Stimulated activated CD4-positive, alpha-beta T cell treated with anti-CD3 and anti-CD28 coated beads, TNF-alpha, amount 100 ng/mL, for 24 hours (primary cell): ENCODE measurements at places on chromosomes 4 and X.

DNA sequence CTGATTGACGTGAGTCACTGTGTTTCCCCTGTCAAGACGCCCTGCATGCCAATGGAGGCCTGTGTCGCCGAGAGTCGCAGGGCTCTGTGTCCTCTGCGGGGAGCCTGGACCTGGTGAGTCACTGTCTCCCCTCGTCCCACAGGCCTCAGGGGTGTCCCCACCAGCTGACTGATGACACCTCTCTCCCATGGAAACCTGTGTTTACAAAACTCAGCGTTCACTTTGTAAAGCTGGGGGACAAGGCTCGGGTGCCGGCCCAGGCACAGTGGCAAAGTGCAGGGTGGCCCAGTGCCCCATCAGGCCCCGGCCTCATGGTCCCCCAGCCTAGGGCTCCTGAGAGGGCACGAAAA, 21.2 kb upstream of the HGFAC start:
- no peak for DNase-seq

DNA sequence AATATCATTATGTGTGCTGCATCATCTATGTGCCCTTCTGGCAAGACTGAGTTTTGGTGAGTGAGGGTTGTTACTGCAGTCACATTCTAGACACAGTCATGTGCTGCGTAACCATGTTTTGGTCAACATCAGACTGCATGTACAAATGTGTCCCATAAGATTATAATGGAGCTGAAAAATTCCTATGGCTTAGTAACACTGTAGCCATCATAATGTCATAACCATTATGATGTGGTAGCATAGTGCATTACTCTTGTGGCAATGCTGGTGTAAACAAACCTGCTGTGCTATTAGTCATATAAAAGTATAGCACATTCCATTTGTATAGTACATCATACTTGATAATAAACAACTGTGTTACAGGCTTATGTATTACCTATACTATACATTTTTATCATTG, 198.1 kb upstream of the NUDT6 start:
- no peak for DNase-seq

DNA sequence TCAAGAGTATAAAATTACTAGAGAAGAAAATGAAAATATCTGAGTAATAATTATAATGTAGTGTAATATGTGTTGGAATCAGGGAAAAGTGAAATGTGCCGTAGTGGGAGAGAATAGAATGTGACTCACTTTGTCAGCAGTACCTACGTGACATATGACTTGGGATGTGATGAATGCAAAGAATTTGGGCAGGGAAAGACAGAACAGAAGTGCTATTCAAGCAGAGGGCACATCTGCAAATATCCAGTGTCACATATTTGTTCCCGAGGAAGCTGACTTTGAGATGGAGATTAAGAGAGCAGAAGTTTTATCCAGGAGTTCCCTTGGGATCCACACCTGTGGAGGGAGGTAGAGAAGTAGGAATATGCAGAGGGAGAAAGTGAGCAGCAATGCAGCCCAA, 69.3 kb upstream of the HS3ST1 start:
- DNase-seq, result no peak

DNA sequence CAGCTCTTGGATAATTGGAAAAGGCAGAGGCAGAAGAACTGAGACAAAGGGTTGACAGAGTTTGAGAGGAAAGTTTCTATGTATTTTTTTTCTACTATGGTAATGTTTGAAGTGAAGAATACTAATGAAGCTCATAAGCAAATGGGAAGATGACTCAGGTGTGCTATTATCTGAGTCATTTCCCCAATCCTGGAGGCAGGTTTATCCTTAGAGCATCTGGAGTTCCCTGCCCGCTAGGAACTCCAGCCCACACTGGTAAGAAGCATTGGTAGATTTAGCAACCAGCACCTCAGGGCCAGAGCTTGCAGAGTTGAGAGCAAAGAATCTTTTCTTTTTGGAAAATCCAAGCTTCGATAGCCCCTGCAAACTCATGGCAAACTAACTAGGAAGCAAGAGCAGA, 55.2 kb downstream of the DOCK11 start:
- DNase-seq, result no peak

- no peak for DNase-seq
Measured at GRCh38 chrX:84924624-84925023, 79.1 kb upstream of the APOOL start.

GRCh38 chr4:183348706-183349659, 26.8 kb upstream of the CLDN24 start:
- DNase-seq, result peak; percentile 7

GRCh38 chr4:88879991-88880390, 177.0 kb downstream of the FAM13A start:
- no peak for DNase-seq

DNA sequence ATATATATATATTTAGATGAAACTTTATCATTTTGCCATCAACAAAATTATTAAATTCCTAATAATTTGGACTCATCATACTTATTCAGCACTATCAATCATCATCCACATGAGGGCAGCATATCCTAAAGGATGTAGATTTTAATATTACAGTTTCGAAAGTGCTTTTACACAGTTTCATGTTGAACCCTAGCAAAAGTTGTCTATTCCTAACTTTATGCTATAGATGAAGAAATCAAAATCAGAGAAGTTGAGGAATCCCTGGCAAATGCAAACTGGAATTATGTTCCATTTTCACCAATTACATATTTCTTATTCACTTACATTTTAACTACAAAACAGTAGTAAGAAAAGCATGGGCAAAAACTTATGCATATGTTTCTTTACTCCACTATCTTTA, 36.6 kb upstream of the UGT2A1 start:
- no peak for DNase-seq

DNA sequence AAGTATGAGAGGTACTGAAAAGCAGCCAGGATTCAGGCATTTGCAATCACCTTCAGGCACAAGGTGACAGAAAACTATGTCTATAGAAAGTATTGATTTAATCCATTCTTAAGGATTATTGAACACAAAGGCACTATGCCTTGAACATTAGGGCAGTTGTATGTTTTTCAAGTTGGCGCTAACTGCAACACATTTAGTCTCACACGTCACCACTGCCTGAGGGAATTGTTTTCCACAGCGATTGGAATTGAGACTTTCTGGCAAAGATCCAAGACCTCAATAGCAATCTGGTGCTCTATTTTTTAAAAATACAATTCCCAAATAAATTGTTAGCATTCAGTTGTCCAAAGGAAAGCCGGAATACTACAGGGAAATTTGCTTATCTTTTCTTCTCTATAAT, 52.7 kb upstream of the FTHL17 start:
- no peak for DNase-seq

DNA sequence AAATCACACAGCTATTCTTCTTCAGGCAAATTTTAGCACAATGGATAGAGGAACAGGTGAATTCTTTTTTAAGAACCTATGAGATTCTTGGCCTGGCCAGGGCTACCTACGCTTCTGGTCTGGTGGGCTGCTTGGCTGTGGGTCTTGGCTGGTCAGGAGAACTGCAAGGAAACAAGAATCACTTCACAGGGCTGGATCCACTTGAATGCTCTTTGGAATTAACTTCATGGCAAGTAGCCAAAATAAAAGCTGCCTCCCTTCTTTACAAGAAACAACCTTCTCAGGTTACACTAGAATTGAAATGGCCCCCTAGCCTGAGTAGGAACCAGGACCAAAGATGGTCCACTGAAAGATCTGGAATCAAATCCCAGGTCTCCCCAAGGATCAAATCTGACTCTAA, 519.1 kb downstream of the IQCM start:
- DNase-seq, result no peak

GRCh38 chr4:147717878-147718277, 14.0 kb upstream of the ARHGAP10 start:
- no peak for DNase-seq

DNA sequence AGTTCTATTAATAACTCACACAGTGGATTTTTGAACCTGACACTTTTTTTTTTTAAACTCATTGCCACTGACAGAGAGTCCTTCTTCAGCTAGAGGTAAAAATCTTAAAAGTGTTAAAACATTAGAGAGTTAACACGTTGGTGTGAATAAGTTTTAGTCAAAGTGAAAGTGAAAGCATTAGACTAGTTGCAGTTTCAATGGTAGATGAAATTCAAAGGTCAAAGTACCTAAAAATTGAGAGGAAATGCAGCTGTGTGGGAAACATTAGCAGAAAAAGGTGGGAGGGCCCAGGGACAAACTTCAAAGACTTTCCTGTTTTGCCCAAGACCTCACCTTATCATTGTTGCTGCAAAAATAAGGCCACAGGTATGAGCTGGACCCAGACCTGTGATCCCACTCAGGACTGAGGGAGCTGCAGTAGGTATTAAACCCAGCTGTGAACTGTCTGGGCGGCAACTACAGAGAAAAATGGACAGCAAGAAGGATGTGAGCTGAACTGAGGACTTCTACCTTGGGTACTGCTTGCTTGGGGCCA, 17.6 kb upstream of the GABRA4 start:
- no peak for DNase-seq

- DNase-seq, result no peak
Measured at GRCh38 chr4:92184566-92184965, 119.2 kb upstream of the GRID2 start.

DNA sequence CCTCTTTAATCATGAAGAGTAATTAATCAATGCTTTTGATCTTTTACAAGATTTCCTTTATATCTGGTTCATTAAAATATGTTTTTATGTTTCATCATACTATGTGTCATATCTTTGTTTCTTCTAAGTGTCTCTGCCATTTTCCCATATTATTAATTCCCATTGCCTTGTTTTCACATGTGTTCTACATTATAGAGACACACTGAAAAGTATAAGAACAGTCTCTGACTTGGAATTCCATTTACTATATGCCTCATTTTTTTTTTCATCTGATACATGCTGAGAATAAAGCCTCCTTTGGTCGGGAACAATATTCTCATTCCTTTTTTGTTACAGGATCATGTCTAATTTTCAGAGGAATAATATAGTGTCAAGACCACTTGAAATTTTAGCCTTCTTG, 4.3 kb downstream of the BANK1 start:
- DNase-seq, result no peak

DNA sequence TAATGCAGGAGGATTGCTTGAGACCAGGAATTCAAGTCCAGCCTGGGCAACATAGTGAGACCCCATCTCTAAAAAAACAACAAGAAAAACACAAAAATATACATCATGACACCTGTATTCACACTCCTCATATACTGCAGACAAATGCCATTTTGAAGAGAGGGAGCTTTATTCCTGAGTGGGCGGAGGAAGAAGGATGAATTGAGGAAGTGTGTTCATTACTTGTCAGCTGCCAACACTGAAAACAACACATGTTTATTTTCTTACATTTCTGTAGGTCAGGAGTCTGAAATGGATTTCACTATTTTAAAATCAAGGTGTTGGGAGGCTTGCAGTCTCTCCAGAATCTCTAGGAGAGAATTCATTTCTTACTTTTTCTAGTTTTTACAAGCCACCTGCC, 47.2 kb upstream of the CD99 start:
- DNase-seq, result no peak

DNA sequence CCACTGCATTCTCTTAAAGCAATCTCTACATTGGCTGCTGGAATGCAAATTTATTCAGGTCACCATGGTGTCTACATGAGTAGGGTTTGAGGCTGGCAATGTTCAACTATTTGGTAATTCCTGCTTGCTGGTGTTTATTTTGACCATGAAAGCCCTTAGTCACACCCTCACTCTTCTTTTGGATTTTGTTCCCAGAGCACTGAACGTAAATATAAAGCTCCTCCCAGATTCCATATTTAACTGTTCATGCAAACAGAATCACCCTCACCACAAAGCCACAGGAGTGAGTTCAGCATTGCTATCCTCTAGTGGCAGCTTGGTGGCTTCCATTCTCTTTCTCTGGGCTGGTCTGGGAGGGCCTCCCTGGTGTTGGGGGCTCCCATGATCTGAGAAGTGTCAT, 82.8 kb downstream of the LNX1 start:
- no peak for DNase-seq

DNA sequence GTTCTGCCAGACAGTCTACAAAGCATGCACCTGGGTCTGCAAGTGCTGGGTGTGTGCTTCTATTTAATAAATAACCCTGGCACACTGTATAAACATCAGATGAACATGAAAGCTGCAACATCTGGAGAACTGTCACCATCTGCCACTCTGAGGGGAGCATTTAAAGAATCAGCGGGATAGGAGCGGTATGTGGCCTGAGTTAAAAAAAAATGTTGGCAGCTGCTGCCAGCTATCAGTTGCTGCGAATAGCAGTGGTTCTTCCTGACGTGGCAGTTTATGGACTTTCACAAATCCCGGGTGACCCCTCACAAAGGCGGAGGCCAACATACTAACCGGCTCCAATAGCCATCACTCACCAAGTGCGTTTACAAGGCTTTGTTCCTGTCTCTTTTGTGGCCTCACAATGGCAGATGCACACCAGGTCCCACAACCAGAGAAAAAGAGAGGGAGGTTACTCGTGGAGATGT, 95.1 kb downstream of the RASL11B start:
- no peak for DNase-seq

DNA sequence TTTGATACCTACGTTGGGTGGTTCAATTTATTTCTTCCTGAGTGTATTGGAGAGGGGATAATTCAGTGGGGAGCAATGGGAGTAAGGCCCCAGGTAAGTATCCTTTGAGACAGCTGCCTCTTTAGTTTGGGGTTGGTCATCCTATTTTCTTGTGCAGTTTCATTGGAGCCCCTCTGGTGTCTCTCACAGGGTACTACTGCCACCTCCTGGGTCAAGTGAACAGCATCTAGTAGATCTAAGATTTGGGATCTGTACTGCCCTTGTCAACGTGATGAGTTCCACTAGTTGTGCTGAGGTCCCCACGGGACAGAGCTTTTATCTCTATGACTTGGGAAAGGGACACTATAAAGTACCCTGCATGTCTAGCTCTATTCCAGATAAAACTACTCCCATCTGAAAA, 80.6 kb downstream of the PBDC1 start:
- peak; percentile 5 for DNase-seq

DNA sequence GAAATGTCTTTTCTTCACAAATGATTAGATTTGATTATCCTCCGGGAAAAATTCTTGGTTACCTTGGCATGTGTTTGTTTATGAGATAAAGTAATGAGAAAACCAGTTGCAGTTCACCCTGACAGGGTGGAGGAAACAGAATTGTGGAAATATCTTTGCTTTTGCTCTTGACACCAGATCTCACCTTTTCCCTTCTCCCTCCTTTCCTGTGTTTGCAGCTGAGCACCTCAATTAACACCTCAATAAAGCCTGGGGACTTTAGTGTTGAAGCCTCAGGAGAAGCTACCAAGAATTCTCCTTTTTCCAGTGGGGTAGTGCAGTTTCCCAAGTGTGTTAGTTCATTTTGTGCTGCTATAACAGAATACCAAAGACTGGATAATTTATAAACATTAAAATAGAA, 350.8 kb upstream of the IGFBP7 start:
- DNase-seq, result no peak

DNA sequence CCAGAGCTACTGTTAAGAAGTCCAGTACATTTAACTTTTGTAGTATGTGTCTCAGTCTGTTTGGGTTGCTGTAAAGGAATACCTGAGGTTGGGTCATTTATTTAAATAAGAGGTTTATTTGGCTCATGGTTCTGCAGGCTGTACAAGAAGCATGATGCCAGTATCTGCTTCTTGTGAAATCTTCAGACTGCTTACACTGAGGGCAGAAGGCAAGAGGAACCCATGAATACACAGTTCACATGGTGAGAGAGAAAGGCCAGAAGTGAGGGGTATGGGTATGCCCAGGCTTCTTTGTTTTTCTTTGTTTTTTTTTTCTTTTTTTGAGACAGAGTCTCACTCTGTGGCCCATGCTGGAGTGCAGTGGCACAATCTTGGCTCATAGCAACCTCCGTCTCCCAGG, 6.0 kb upstream of the CISD2 start:
- DNase-seq, result no peak

GRCh38 chr4:80279751-80280150, 13.3 kb downstream of the FGF5 start:
- DNase-seq, result no peak
